CD8-positive, alpha-beta T cell (primary cell): ENCODE measurements at places on chromosomes 2 and 18. TPM values are rescaled to one million over a fixed set of nuclear protein-coding genes. Genes with fewer than 3 reads are reported as not detected.

Gene APCDD1
- total RNA-seq = not detected

Gene DSC1
- total RNA-seq = 2.7 TPM

Gene CFC1
- total RNA-seq = not detected

Gene NFE2L2
- 81.7 TPM for total RNA-seq

Gene HOXD8
- not detected for total RNA-seq

Gene GKN1
- total RNA-seq = not detected

Gene CCDC141
- 28.2 TPM for total RNA-seq

Gene PDE11A
- total RNA-seq = not detected

Gene PSMA8
- 0.25 TPM for total RNA-seq

Gene MEP1B
- total RNA-seq = not detected

Gene IL36A
- total RNA-seq = 0.53 TPM

Gene TUBA4B
- total RNA-seq = not detected

Gene NFATC1
- 91.1 TPM for total RNA-seq

Gene RNU2-63P
- total RNA-seq = 4.4 TPM

Gene HOXD3
- total RNA-seq = not detected

Gene GPR35
- 18.7 TPM for total RNA-seq

Gene OBSL1
- total RNA-seq = 0.35 TPM

Gene TEX44
- not detected for total RNA-seq

Gene CDCA7
- total RNA-seq = 1.7 TPM
